ENCODE measurements at places on chromosomes 3 and 15.

GRCh38 chr3:71444028-71444860, 139.3 kb downstream of the FOXP1 start:
- DNase-seq = no peak

GRCh38 chr3:32596909-32597369, 26.3 kb upstream of the DYNC1LI1 start:
- no peak for DNase-seq

- no peak for DNase-seq
Observed at GRCh38 chr3:72427624-72428023, 420.6 kb downstream of the SHQ1 start.

DNA sequence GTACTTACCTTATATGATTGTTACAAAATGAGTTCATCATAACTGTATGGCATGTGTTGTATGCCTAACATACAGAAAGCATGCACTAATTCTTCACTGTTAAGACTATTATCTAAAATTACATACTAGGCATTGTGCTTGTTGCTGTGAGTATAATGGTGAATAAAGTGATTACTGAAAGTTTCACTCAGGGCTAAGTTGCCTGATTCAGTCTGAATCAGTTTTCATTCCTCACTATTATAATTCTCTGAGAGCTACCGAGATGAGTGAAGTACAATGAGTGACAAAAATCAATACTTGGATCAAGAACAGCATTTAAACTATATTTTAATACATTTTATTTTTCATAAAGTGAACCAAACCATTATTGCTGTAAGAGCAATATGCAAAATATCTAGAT, 7.5 kb upstream of the GCSAM start:
- DNase-seq = no peak

- DNase-seq = no peak
Observed at GRCh38 chr15:89479173-89479572, 17.2 kb downstream of the RHCG start.
